ENCODE measurements at places on chromosomes 1 and 21.

DNA sequence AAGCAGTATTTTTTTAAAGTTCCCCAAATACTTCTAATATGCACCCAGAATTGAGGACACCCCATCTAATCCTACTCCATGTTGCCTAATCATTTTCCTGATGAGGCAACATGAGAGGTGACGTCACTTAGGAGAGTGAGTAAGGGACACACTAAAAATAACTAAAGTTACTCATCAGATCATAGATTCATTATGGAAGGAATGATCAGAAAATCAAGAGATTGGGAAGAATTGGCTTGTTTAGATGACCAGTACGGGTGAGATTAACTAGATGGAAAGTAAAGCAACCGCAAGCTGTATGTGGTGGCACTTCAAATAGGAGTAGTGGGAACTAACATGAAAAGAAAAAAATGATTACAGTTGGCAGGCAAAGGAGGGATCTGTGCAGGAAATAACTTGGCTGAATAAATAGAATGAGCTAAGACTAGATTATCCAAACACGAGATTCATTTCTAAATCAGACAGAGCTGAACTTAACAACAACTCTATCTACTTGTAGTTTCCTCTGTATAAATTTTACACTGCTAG is 61.4 kb upstream of the CXADR start:
- no peak for DNase-seq

DNA sequence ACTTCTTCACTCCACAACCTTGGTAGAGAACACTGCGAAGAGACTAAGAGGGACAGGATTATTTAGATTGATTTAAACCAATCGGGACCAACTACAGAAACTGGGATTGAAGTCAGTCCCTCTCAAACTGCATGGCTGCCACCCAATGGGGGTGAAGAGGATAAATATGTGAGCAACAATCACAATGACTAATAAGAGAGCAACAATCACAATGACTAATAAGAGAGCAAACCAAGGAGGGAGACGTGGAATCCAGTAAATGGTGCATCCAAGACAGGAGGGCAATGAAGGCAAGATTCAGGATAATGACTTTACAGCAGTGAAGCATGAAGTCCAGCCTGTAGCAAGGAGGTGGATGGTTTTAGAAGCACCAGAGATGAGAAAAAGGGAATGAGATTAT is 322.8 kb downstream of the TTLL7 start:
- no peak for DNase-seq

- DNase-seq = no peak
Measured at GRCh38 chr21:37153935-37154350, 80.9 kb downstream of the TTC3 start.

- no peak for DNase-seq
Measured at GRCh38 chr1:18007391-18008041, 100.1 kb upstream of the IGSF21 start.

DNA sequence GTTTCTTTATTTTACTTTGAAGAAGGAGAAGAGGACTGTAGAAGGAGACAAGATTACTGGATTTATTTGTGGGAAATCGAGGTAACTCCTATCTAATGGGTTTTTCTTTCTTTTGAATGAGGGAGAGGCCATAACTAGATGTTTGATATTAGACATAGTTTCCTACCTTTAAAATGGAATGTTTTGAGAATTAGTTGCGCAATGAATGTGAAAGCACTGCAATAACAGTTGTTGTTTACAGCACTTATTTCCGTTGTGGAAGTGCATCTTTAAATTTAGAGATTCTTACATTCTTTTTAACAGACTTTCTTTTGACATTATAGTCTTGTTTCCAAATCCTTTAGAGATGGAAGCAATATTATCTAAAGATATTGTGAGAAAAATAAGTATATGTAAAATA is 229.0 kb downstream of the SRGAP2C start:
- no peak for DNase-seq

- DNase-seq = no peak
Measured at GRCh38 chr1:181676269-181676668, 193.0 kb downstream of the CACNA1E start.

DNA sequence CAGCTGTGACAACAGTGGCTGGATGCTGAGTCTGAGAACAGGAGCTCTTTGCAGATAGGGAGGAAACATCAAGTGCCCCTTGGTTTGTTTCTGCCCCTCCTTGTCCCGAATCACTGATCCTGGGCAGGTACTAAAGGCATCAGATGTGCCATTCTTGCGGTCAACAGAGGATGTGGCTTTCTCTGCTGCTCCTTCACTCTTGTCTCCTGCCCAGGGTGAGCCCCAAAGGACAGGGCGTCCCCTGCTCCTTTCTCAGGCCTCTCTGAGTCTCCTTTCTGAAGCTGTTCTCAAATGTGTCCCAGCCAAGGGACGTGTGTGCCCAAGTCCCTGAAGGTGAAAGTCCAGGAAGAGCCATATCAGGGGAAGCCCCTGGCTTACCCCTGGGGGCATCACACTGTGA is 31.7 kb downstream of the SLC37A1 start:
- DNase-seq = no peak

DNA sequence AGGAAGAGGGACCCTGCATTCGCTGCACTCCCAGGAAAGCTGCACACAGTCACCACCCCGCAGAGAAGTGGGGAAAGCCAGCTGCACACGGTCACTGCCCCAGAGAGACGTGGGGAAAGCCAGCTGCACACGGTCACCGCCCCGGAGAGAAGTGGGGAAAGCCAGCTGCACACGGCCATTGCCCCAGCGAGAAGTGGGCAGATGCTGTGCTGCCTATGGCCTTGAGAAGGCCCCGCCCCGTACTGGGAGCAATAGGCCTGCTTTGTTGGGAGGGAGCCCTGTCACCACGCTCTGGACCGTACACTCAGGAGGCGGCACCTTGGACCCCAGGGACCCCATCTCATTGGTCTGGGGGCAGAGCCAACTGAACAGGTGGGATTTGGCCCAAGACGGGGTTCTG is 4.3 kb upstream of the GPR153 start:
- no peak for DNase-seq

- no peak for DNase-seq
Measured at GRCh38 chr1:89943846-89944781, 50.8 kb upstream of the ZNF326 start.

- DNase-seq = no peak
Measured at GRCh38 chr1:25566176-25566729, 22.8 kb downstream of the LDLRAP1 start.

- DNase-seq = no peak
Measured at GRCh38 chr1:200139661-200140250, 112.2 kb downstream of the NR5A2 start.

DNA sequence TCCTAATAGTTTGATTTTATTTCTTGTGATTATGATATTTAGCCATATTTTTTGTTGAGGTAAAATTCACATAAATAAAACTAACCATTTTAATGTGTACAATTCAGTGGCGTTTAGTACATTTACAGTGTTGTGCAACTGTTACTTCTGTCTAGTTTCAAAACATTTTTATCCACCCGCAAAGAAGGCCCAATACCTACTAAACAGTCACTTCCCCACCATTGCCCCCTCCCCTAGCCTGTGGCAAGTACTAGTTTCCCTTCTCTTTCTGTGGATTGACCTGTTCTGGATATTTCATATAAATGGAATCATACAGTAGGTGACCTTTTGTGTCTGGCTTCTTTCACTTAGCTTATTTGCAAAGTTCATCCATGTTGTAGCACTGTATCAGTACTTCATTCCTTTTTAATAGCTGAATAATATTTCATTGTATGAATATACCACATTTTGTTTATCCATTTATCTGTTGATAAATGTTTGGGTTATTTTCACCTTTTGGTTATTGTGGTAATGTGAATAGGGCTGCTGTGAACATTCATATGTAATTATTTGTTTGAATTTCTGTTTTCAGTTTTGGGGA is 4.1 kb downstream of the FLVCR1 start:
- no peak for DNase-seq

GRCh38 chr1:31839662-31840343 is 24.0 kb upstream of the SPOCD1 start:
- no peak for DNase-seq

DNA sequence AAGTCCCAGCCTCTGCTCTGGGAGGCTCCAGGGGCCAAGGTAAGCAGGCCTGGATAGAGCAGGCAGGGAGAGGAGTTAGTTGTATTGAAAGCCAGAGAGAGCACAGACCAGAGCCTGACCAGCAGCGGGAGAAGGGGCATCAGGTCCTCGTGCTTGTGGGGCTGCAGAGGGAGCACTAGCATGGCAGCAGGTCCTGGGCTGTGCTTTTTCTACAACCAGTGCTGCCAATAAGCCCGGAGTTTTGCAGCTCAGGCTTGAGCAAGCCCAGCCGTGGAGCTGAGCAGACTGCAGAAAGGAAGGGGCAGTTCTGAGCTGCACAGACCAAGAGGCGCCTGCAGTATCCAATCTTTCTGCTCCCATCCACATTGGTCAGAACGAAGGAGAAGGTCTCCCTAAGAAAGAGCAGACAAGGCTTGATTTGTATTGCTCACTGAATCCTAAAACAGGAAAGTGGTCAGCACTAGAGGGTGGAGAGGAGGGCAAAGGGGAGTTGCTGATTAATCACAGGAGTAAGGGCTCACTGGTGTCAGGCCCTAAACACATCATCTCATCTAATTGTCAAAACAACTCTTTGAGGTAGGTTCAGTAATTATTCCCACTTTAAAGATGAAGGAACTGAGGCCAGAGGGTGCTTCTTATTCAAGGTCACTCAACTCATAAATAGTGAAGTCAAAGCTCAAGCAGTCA is 2.7 kb downstream of the DENND2D start:
- peak; percentile 66 for DNase-seq

- DNase-seq = no peak
Measured at GRCh38 chr1:107992347-107992746, 27.4 kb upstream of the VAV3 start.

DNA sequence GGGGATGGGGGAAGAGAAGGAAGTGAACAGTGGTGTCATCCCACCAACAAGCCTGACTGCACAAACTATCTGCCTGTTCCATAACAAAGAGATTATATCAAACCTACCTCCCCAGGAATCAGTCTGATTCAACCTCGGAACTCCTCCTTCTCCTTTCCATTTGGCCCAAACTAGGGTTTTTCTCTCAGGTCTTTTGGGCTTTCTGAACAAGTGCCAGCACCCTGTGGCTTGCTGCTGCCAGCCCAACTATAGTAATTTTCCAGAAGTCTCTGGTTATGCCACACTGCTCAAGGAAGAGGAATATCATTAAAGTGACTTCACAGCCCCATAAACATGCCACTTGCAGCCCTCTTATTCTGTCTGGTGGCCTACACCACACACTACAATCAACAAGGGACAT is 70.5 kb downstream of the RGS7 start:
- DNase-seq = no peak

GRCh38 chr1:55164906-55165305 is 50.3 kb downstream of the USP24 start:
- DNase-seq = no peak

DNA sequence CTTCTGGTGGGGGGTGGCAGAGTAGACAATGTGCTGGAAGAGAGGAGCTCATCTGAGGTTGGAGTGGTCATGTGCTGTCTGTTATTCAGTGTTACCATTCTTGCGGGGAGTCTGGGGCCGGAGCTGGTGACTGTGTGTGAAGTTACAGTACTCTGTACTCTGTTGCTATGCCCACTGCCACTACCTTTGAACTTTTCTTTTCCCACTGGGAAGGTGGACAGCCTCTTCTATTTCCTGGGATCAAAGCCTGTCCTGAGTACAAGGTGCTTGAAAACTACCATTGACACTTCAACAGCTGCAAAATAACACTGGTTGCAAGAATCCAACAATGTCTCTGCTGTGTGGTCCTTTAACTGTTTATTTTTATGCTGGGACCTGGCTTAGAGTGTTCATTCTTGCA is 66.4 kb upstream of the ZNF326 start:
- no peak for DNase-seq

DNA sequence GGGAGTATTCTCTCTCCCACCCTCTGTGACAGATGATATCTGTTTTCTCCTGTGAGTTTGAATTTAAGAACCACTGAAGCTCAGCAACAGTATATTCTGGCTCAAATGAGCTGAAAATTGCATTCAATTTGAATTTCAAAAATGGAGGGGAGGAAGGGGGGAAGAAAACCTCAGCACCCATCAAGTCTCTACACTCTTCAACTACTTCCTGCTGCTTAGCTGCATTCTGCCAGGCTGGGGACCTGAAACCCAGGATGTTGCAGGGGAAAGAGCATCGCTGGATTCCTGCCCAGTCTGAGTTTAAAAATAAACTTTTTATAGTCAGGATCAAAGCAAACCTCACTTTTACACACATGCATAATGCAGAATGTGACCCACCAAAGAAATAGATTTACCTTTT is 214.3 kb upstream of the ESRRG start:
- DNase-seq = no peak
